ENCODE measurements at places on chromosomes 6 and 20. TPM values are rescaled to one million over a fixed set of nuclear protein-coding genes. Genes with fewer than 3 reads are reported as not detected.

DNA sequence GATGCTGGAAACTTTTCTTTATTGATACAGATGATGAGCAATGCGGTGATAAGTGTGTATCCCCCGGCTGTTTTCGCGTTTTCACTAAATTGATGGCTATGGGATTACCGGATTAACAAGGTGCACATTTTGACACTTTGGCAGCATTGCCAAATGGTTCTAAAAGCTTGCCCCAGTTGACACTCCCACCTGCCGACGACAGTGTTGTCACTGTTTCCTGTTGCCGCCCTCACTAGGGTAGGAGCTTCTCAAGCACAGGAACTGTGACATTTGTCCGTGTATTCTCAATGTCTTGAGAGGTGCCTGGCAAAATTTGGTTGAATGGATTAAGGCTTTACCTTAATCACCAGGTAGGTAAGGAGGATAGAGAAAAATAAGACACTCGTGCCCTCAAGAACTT, 9.8 kb upstream of the MAPK13 start:
- DNase-seq = no peak

DNA sequence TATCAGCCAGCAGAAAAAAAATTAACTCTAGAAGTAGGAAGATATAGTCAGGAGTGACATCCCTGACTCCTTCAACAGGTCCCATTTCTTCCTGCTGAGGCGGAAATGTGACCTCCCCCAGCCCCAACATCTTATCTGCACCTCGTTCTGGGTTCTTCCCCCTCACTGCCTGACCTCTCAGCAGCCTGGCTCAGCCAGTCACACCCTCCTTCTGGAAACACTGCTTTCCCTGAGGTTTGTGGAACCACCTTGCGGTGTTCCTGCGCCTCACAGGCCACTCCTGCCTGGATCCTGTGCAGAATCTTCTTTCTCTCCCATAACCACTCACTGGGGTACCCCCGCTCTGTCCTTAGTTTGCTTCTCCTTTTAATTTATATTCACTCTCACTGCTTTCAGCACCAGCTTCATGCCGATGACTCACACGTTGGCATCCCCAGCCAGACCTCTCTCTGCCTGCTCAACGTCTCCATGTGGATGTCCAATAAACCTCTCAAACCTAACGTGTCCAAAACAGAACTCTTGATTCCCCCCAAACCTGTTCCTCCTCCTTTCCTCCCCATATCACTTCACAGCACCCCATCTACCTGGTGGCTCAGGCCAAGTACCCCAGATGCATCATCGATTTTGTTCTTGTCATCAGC, 222.8 kb upstream of the PLN start:
- no peak for DNase-seq

Gene FAM184A
- polyA plus RNA-seq = 10.2 TPM

DNA sequence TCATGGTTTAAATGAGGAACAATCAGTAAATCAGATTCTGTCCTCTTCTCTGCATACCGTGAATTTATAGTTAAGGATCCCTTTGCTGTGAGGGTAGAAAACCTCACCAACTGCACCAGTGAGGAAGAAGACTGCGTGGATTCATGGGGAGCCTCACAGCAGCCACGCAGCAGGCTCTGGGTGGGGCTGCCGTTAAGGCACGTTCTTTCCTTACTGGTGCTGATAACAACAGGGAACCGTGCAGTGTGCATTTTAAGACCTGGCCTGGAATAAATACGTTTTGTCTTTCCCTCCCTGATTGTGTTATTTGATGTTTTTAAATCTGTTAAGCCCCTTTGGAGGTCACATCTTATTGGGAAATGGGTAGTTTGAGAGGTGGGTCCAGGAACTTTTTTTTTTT, 17.6 kb upstream of the MYLK2 start:
- no peak for DNase-seq

DNA sequence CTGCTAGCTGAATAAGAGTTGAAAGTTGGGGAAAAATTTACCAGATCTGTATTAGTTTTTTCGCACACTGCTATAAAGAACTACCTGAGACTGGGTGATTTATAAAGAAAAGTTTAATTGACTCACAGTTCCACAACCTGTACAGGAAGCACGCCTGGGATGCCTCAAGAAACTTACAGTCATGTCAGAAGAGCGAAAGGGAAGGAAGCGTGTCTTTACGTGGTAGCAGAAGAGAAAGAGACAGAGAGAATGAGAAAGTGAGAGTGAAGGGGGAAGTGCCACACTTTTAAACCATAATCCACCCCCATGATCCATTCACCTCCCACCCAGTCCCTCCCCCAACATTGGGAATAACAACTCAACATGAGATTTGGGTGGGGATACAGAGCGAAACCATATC, 79.6 kb downstream of the KHDC1L start:
- DNase-seq = no peak

- DNase-seq = no peak
These were observed 2.4 kb downstream of the GMEB2 start for GRCh38 chr20:63624486-63624885.

Gene OPRM1
- not detected for polyA plus RNA-seq

DNA sequence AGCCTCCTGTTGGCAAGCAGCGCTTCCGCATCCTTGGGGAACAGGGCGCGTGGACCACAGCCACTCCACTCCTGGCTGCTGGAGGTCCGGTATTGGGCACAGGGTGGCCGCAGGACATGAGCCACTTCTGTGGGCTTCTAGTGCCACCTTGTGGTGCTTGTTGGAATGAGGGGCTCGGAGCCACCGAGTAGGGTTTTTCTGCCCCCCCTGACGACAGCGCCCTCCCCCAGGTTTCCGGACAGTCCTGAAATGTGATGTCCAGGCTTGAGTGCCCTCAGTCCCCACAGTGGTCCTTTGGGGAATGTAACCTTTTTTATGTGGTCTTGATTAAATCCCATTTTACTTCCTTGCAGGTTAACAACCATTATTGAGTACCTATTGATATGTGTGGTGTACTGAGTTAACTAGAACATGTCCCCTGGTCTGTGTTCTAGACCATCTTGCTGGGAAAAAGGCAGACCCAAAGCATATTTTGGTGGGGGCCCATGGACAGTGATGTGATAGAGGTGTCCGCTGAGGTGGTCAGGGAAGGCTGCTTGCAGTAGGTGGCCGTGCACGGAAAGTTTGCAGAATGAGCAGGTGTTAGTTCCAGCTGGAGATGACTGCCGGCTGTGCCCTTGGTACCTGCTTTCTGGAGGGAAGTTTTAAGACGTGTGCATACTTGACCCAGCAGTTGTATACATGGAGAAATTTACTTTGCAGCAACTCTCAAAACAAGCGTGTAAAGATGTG, 70.0 kb downstream of the PTPN1 start:
- DNase-seq = peak; percentile 47

GRCh38 chr6:158789115-158789917, 29.9 kb downstream of the EZR start:
- peak; percentile 40 for DNase-seq

All from hindlimb muscle (tissue), 1 donor.